ENCODE measurements at places on chromosomes 7 and 10.

- DNase-seq = no peak
Observed at GRCh38 chr7:1677206-1678080, 7.4 kb downstream of the ELFN1 start.

GRCh38 chr7:51265066-51265907, 51.3 kb downstream of the COBL start:
- no peak for DNase-seq

DNA sequence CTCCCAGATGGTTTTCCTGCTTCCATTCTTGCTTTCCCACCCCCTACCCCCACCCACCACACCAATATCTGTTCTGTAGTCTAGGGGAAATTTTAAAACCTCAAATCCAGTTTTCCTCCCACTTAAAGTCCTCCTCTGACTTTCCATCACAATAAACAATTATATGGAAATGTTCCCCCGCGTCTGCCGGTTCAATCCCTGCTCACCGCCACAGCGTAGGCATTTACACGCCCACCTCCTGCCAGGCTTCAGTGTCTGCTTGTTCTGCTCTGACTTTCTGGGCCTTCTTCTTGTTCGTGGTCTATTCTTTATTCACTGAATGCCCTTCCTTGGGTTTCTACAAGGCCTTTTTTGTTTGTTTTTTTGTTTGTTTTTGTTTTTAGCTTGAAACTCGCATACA, 633.0 kb upstream of the MKI67 start:
- no peak for DNase-seq

- no peak for DNase-seq
Observed at GRCh38 chr7:40192036-40192435, 57.2 kb downstream of the SUGCT start.

- no peak for DNase-seq
Observed at GRCh38 chr10:121243609-121244241, 354.5 kb downstream of the FGFR2 start.

DNA sequence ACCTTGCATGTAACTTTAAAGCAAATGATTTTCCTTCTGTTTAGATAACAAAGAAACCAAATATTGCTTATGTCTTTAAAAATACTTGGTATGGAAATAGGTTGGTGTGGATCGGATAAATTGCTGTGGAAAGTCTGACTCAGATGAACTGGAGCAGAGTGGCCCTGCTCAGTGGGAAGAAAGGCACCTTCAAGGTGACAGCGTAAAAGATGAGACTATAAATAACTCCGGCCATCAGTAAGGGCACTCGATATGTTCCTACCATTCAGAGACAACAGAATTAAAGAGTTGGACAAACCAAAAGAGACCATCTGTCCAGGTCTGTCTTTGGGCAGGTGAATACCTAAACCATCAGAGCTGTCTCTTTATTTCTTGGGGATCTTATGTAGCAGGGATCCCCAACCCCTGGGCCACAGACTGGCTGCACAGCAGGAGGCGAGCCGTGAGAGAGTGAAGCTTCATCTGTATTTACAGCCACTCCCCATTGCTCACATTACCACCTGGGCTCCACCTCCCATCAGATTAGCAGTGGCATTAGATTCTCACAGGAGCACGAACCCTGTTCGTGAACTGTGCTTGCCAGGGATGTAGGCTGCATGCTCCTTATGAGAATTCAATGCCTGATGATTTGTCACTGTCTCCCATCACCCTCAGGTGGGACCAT, 357.1 kb downstream of the PRPF18 start:
- DNase-seq = no peak

DNA sequence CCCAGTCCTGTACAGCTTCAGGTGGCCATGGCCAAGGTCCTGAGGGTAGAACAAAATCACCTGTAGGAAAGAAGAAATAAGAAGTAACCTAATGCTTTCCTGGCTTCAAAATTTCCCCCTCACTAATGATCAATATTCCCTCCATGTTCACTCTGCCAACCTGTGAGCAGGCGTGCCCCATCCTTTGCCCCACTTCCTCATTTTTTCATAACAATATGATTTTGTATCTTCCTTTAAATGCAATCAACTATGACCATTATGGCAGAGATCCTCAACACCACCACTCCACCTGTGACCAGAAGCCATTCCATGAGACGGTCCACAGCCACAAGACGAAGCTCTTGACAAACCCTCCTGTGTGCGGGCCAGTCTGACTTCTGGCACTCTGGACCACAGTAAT, 7.0 kb downstream of the MSS51 start:
- no peak for DNase-seq

GRCh38 chr7:55427800-55428199, 62.7 kb downstream of the LANCL2 start:
- DNase-seq = no peak

GRCh38 chr7:103541026-103541425, 95.0 kb upstream of the SLC26A5 start:
- DNase-seq = no peak

DNA sequence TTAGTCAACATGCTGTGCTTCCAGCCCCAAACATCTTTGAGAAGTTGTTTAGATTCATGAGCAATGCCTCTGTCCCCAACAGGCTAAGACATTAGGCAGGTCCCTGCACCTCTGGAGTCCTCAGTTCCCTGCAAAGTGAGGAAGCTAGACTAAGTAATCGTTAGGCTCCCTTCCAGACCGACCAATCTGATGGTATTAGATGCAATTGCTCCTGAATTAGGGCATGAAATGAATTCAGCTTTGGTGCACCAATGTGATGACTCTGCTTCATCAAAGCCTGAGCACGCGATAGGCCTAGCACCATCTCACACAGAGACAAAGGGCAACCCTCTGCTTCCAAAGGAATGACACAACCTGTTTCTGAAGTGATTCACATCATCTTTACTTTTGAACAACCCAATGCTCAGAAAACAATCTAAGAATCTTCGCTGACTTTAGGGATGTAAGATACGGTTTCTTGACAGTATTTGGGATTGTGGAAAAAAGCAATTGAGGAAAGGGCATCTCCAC, 723 bp upstream of the TES start:
- no peak for DNase-seq

DNA sequence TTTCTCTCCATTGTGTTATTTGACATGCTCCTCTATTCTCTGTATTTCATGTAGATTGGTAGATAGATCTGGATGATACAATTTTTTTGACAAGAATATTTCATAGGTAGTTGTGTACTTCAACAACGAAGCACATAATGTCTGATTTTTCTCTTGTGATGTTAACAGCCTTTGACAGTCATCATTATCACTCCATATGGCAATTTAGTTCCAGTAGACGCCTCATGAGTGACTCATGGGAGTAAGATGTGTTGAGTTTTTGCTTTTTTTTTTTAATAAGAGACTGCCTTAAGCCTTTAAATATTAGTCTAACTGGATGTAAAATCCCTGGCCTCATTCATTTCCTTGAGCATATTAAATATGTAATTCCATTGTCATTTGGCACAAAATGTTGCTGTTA, 123.5 kb upstream of the ZNF32 start:
- no peak for DNase-seq

- DNase-seq = peak; percentile 47
Observed at GRCh38 chr10:23095966-23096801, 805 bp downstream of the MSRB2 start.

- no peak for DNase-seq
Observed at GRCh38 chr7:67588631-67589030, 592.0 kb downstream of the TYW1 start.

DNA sequence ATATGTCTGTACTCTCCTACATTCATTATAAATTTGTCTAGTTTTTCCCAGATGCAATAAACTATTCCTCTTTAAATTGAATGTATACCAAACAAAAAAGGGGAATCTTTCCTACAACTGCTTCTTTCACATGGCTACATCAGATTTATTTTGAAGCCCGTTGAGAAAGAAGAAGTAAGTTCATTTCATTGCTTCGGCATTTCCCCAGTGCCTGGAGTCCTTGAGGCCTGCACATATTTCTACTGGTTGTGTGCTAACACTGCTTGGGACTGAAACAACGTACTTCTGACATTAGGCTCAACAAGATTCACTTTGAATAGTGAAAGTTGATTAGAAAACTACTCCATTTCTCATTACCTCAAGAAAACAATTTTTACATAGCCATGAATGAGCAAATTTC, 201.7 kb downstream of the PHF14 start:
- DNase-seq = no peak

- no peak for DNase-seq
Observed at GRCh38 chr10:131872827-131873375, 27.9 kb upstream of the PPP2R2D start.

- DNase-seq = no peak
Observed at GRCh38 chr10:109996225-109996624, 11.6 kb upstream of the ADD3 start.

- DNase-seq = no peak
Observed at GRCh38 chr7:69912141-69912540, 313.9 kb downstream of the AUTS2 start.

- DNase-seq = no peak
Observed at GRCh38 chr10:102791754-102792395, 45.3 kb downstream of the CYP17A1 start.

GRCh38 chr10:118042336-118042735, 4.4 kb downstream of the RAB11FIP2 start:
- DNase-seq = no peak

GRCh38 chr10:47169581-47169980, 130.4 kb upstream of the GDF10 start:
- DNase-seq = no peak

GRCh38 chr10:43229208-43230061, 37.4 kb downstream of the RASGEF1A start:
- peak; percentile 77 for DNase-seq

- DNase-seq = no peak
Observed at GRCh38 chr10:1036341-1036791, 10.7 kb upstream of the IDI2 start.

DNA sequence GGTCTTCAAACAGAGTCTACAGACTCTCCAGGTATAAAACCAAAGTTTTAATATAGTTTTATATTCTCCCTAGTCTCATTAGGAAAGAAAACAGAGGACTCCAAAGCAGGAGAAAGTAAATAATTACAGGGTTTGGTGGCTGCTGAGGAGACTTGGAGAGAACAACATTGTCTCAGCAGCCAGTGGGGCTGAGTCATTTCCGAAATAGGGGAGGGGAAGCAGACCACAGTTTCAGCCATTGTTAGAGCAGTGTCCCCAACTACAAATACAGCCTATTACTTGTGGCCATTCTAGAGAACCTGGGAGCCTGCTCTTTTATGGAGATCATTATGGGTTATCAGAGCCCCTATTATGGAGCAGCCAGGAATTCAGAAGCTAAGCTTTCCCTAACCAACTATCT, 44.2 kb upstream of the A1CF start:
- DNase-seq = no peak

- DNase-seq = no peak
Observed at GRCh38 chr7:148356303-148356702, 234.3 kb upstream of the C7orf33 start.

DNA sequence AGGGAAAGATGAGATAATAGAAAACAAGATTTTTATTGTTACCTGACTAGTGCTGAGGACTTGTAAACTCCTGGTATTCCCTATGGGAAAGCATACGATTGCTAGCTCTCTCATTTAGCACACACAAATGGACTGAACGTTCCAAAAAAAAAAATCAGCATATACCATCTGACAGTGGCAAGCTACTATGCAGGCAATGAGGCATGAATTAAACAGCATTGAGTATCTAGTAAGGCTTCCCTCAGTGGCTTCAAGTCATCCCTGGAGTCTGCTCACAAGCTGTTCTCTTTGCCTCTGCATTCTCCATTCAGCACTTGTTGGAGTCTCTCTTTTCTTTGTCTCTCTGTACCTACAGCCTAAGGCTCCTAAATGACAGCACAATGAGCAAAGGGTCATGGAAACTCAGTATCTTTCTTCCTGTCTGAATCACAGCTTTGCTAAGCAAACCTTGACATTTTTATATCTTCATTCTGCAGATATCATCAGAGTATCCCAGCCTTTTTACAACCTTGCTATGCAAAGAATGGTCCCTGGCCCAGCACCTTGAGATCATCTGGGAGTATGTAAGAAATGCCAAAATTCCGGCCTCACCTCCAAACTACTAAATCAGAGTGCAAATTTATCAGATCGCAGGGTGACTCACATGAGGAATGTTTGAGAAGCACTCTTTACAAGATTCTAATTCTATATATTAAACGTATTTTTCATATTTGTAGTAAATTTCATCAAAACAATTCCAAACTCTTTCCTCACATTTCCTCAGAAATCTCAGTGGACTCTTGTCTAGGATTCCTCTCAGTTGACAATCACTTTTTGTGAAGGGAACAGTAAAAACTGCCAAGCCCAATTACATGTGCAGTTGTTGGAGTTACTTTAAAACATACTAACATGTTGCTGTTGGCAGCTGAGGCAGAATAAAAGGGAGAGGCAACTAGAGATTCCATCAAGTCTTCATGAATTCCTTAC, 10.8 kb upstream of the LIPA start:
- no peak for DNase-seq

DNA sequence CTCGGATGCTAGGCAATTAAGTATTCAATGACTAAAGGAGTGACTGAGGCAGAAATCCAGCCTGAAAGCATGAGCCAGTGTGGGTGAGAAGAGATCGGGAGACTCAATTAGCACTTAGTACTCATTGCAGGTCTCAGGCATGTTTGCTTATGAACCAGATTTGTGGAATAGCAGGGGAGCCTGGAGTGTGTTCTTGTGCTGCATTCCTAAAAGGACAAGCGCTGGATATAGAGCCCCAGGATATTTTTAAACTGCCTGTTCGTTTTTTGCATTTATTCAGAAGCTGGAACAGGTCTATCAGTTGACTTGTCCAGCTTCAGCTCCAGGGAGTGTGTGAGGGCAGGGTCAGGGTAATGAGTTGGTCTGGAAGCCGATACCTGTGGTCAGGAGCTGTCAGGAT, 120.3 kb downstream of the BMPER start:
- DNase-seq = no peak

- DNase-seq = no peak
Observed at GRCh38 chr10:67818323-67818722, 19.7 kb downstream of the DNAJC12 start.

DNA sequence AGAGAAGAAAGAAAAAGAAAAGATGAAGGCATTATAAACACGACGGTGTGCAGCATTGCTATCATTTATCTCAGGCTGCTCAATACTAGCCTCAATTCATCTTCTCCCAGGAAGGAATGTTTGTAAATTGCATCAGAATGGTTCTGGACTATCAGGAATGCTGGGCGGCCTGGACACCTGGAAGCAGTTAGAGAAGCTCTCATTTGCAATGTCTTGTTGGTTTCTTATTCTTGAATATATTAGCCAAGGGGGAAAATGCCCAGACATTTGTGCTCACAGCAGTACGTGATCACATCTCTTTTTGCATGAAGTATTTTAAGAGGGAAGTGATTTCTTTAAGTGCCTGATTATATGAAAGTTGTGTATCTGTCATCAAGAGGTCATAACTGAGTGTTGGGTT, 85.6 kb upstream of the IMMP2L start:
- no peak for DNase-seq

DNA sequence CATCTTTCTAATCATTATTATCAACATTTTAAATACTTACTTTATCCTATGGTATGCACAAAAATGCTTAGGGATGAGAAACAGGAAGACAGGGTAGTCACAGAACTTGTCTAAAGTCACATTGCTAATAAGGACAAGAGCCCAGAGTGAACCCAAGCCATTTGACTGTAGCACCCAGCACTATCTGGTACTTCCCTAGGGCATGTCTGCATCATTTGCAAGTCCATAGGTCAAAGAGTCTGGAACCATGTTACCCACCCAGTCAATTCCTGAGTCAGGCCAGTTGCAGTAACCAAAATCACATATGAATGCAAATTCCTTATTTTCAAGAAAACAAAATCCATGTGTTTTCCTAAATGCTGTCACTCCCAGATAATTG, 19.1 kb downstream of the ASAH2 start:
- DNase-seq = no peak
